ENCODE measurements at places on chromosomes 4 and X. TPM values are rescaled to one million over a fixed set of nuclear protein-coding genes. Genes with fewer than 3 reads are reported as not detected.

PLK4 gene
- 21.4 TPM for total RNA-seq

DDX53 gene
- total RNA-seq: not detected

GRIA3 gene
- total RNA-seq: 10.1 TPM

TMEM31 gene
- total RNA-seq: not detected

BEX1 gene
- 0.36 TPM for total RNA-seq

All from fibroblast of the aortic adventitia (primary cell).